ENCODE measurements at places on chromosomes 4 and X.
A peak's percentile ranks its signal among the peaks of the same experiment; 100 is the strongest.

DNA sequence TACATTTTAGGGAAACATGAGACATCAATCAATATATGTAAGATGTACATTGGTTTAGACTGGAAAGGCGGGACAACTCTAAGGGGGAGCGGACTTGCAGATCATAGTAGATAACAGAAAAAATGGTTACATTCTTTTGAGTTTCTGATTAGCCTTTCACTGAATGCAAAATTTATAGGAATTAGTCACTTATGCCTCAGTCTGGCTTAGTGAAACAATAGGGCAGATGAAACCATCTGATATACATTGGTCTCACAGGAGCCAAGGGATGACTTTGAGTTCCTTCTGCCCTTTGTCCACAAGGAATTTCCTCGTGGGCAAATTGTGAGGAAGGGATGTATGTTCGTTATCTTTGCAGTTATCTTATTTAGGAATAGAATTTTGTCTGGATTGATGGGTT is 128.2 kb downstream of the ARSF start:
- H3K36me3 ChIP-seq = no peaks in the 10 kb centered on the region
- no peaks in the 10 kb centered on the region for H3K27me3 ChIP-seq
- H3K27ac ChIP-seq = no peak overlapping the region
- no peak for DNase-seq
- H3K4me1 ChIP-seq = no peaks in the 10 kb centered on the region
- no peak overlapping the region for H3K4me3 ChIP-seq

GRCh38 chrX:57901466-57901865 is 8.8 kb downstream of the ZXDA start:
- no peak overlapping the region for H3K4me3 ChIP-seq
- H3K27me3 ChIP-seq = no peaks in the 10 kb centered on the region
- peaks cover 3% of the 10 kb centered on the region for H3K36me3 ChIP-seq
- H3K4me1 ChIP-seq = peaks cover 11% of the 10 kb centered on the region

DNA sequence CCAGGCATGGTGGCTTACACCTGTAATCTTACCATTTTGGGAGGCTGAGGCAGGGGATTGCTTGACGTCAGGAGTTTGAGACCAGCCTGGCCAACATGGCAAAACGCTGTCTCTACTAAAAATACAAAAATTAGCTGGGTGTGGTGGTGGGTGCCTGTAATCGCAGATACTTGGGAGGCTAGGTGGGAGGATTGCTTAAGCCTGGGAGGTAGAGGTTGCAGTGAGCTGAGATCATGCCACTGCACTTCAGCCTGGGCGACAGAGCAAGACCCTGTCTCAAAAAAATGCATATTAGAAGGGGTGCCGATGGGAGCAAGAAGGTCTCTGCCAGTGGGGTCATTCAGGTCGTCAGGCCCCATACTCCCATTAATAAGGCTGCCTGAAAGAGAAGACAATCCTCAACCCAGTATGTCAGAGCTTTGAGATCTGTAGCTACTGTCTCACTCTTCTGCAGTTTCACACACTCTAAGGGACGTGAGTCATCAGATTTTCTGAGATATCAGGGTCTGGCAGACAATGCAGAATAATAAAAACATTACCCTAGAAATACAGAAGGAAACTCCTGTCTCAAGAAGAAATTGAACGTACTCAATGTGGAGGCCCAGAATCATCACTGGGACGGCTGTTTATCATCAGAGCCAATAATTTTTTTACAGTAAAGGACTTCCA is 176.7 kb upstream of the FAT1 start:
- DNase-seq = no peak
- no peaks in the 10 kb centered on the region for H3K27me3 ChIP-seq
- H3K36me3 ChIP-seq = no peaks in the 10 kb centered on the region
- H3K27ac ChIP-seq = no peak overlapping the region
- H3K4me3 ChIP-seq = no peak overlapping the region

DNA sequence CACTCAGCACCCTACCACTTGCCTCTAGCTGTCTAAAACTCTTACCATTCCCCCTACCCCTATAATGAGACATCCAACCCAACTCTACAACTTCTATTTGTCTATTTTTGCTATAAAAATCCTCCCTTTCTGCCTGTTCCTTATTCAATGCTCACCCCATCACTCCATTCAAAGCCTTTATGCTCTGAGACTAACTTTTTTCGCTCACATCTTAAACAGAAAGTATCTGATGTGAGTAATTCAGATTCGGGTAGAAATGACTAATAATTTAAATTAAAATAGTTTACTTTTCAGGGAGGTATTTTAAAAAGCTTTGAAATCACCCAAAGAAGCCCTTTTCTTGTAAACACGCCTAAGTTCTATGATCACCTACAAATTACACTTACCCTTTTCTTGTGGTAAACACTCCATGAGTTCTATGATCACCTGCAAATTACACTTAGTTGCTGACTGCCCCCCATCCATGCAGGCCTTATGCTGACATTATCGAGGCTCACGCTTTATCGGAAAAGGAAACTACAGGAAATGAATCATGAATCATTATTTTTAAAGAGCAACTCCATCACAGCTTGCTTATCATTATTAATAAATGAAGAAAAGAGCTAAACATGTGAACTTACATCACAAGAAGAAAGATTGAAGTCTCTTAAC is 168.7 kb upstream of the PPP1R2C start:
- peaks cover 85% of the 10 kb centered on the region for H3K4me1 ChIP-seq
- peak overlapping the region; percentile 79 for H3K4me3 ChIP-seq
- no peak for DNase-seq
- H3K36me3 ChIP-seq = peaks cover 4% of the 10 kb centered on the region
- peak overlapping the region; percentile 88 for H3K27ac ChIP-seq

DNA sequence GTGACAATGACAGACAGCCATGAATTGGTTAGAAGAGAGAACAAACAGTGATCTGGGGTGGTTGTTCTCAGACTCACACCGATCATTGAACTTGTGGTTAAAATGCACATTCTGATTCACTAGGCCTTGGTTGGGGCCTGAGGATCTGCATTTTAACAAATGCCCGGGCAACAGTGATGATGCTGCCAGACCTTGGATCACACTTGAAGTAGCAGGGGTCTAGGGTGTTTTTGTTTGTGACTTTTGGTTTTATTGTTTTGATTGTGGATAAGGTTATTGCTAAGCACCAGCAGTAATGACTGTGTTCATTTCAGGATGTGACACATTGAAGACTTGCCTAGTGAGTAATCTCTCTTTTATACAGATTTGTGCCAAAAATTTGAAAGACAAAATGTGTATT is 36.5 kb downstream of the TXLNG start:
- no peak overlapping the region for H3K4me3 ChIP-seq
- no peaks in the 10 kb centered on the region for H3K27me3 ChIP-seq
- peak overlapping the region; percentile 64 for H3K27ac ChIP-seq
- peaks cover 21% of the 10 kb centered on the region for H3K36me3 ChIP-seq

GRCh38 chr4:68895561-68896198 is 55.9 kb downstream of the UGT2A3 start:
- no peak overlapping the region for H3K27ac ChIP-seq
- H3K27me3 ChIP-seq = no peaks in the 10 kb centered on the region
- H3K36me3 ChIP-seq = no peaks in the 10 kb centered on the region
- no peak for DNase-seq
- H3K4me1 ChIP-seq = no peaks in the 10 kb centered on the region

GRCh38 chrX:10617999-10618351 is 2.4 kb downstream of the MID1 start:
- no peaks in the 10 kb centered on the region for H3K4me1 ChIP-seq
- H3K27ac ChIP-seq = no peak overlapping the region
- H3K4me3 ChIP-seq = no peak overlapping the region
- no peaks in the 10 kb centered on the region for H3K36me3 ChIP-seq
- DNase-seq = no peak
- peaks cover 27% of the 10 kb centered on the region for H3K27me3 ChIP-seq

GRCh38 chrX:71525316-71525715 is 7.6 kb upstream of the OGT start:
- no peaks in the 10 kb centered on the region for H3K36me3 ChIP-seq
- no peak overlapping the region for H3K27ac ChIP-seq
- H3K4me3 ChIP-seq = no peak overlapping the region
- no peaks in the 10 kb centered on the region for H3K27me3 ChIP-seq
- DNase-seq = no peak

DNA sequence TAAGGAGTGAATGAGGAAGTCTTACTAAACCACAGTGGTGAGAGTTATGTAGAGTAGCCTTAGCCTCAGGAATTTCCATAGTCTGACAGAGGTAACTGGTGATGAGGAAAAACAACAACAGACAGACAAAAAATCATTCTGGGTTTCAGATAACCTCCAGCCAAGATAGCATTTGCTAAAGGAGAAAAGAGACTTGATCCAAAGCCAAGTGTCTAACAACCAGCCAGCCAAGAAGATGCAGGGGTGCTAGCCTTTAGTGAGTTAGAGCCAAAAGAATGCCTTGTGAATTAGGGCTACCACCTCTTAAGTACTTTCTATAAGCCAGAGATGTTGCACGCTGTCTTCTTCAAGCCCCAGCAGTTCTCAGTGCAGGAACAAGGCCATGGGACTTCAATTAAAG is 478.0 kb upstream of the CPEB2 start:
- no peaks in the 10 kb centered on the region for H3K36me3 ChIP-seq
- no peak for DNase-seq
- no peak overlapping the region for H3K4me3 ChIP-seq
